Left colon (tissue), 2 donors: ENCODE measurements at places on chromosomes 2 and 18. TPM values are rescaled to one million over a fixed set of nuclear protein-coding genes. Genes with fewer than 3 reads are reported as not detected.

TXNDC2 gene
- not detected for total RNA-seq

MC2R gene
- total RNA-seq, result not detected

EEF1B2 gene
- total RNA-seq, result 460 TPM

PROM2 gene
- total RNA-seq, result 39.9 TPM

SULT6B1 gene
- total RNA-seq, result not detected

DBI gene
- total RNA-seq, result 194 TPM

MOCOS gene
- 5.7 TPM for total RNA-seq

HOXD13 gene
- total RNA-seq, result 0.15 TPM

SH2D6 gene
- total RNA-seq, result 6.3 TPM

CHST10 gene
- 1.1 TPM for total RNA-seq

RASGRP3 gene
- 2.8 TPM for total RNA-seq

GYPC gene
- 20.5 TPM for total RNA-seq

BMP10 gene
- total RNA-seq, result not detected

ADRA2B gene
- total RNA-seq, result 0.12 TPM

DSC2 gene
- total RNA-seq, result 177 TPM

STPG4 gene
- total RNA-seq, result 0.43 TPM

TMEM200C gene
- 0.20 TPM for total RNA-seq

ARHGAP25 gene
- total RNA-seq, result 7.0 TPM

IL18RAP gene
- 0.52 TPM for total RNA-seq

SERPINB12 gene
- not detected for total RNA-seq

SOCS6 gene
- total RNA-seq, result 47.6 TPM

PFN4 gene
- not detected for total RNA-seq

DNAH7 gene
- 5.5 TPM for total RNA-seq

ASAP2 gene
- total RNA-seq, result 71.0 TPM

KCNE4 gene
- total RNA-seq, result 0.89 TPM

IGFBP5 gene
- total RNA-seq, result 40.0 TPM

ALMS1 gene
- 11.2 TPM for total RNA-seq

CAPN10 gene
- total RNA-seq, result 36.1 TPM

CCDC102B gene
- 5.2 TPM for total RNA-seq

GTF2A1L gene
- not detected for total RNA-seq

LRRC30 gene
- total RNA-seq, result not detected

CRYGC gene
- not detected for total RNA-seq

C1QL2 gene
- not detected for total RNA-seq

PROKR1 gene
- total RNA-seq, result not detected

TDRD15 gene
- total RNA-seq, result not detected
